HL-60 (cell line): ENCODE measurements at places on chromosomes 16 and 17.

DNA sequence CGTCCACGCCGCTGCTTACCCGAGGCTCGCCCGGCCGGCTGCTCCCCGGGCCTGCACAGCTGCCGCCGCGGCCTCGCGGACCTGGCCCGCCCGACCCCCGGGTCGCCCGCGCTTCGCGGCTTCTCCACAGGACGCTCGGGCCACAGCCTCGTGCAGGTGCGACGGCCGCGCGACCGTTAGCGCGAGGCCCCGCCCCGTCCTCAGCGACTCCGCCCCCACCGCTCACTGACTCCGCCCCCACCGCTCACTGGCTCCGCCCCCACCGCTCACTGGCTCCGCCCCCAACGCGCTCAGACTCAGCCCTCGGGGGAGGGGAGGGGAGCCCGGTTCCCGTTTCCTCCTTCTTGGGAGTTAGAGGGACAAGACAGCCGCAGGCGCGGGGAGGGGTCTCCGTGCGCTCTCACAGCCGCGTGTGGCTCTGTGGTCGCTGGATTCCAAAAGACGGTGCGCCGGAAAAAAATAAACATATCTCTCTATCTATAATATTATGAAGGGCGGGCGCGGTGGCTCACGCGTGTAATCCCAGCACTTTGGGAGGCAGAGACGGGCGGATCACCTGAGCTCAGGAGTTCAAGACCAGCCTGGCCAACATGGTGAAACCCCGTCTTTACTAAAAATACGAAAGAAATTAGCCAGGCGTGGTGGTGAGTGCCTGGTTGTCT, at the start of gene MEIOB:
Gene MEIOB, minus strand, starts transcription at position 191 of the 662 bp plus-strand sequence. CDS start 3,989 bp downstream, outside the sequence.
- peak; percentile 45 for DNase-seq

DNA sequence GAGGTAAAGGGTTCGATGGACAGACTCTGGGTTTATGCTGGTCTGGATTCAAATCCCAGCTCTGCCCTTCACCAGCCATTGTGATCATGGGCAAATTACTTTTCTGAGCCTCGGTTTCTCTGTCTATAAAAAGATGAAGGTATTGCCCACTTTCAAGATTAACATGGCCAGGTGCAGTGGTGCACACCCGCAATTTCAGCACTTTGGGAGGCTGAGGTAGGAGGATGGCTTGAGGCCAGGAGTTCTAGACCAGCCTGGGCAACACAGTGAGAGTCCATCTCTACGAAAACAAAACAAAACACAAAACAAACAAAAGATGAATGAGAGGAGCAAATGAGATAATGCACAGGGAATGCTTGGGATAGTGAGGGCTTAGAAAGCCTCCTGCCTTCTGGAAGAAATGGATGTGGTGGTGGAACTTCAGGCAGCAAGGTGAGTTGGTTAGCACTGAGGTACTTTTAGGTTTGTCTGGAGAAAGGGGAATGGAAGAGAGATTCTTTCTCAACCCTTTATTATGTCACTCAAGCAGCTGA, 8.5 kb downstream of the ADGRG3 start:
- no peak for DNase-seq

DNA sequence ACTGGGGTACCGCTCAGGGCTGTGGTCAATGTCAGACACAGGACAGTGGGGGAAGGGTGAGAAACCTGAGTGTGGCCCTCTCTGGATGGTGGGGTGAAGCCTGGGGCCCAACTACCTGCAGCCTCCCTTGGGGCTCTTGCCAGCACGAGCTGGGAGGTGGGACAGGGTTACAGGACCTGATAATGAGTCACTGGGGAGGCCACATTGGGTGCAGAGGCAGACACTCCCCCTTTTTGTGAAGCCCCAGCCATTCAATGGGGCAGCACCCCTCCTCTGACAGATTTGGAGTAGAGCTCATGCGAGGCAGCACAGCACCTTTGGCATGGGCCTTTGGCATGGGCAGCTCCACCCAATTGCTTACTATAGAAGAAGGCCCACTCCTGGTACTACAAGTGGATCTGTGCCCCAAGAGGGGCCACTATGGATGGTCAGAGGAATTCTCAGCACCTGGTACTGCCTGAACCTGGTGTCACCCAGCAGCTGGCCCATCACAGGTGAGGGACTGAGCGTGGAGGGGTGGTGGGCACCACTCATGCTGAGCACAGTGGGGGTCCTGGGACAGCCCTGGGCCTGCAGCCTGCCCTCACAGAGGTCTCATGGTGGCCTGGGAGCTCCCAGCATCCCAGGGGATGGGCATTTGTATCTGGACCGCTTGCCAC, 45.2 kb upstream of the SMPD3 start:
- no peak for DNase-seq

DNA sequence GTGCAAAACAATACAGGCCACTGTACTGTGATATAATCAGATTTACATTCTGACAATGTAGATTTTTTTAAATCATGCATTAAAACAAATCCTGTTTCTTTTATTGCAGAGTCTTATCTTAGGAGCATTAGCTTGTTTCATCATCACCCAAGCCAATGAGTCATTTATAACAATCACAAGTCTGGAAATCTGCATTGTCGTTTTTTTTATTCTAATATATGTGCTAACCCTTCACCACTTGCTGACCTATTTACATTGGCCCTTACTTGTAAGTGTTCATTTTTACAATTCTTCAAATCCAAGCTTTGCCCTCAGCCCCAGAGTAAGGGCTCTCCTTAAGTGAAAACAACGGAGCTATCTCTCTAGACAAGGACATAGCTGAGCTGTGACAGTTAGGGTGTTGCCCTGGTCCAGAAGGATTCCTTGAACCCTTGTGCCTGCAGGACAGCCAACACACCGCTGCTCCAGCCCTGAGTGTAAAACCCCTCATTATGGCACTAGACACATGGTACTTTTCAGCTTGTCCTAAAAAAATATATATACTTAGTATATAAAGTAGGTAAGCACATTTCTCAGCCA, 3.7 kb downstream of the CMTM1 start:
- DNase-seq: no peak

DNA sequence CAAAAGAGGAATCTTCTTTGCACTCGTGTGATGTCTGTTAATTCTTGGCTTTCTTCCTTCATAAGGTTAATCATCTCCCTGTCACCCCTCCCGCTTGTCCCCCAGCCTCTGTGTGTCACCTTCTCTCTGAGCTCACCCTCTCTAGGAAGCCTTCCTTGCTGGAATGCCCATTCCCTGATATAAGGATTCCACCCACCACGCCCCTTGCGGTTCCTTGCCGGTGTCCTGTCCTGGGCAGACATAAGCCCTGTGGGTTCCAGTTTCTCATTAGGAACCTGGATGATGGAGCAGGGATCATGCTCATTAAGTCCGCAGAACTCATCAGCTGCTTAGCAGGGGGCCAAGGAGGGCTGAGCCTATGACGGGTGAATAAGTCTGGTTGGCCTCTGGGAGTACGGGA, 559.3 kb downstream of the MAF start:
- no peak for DNase-seq

- no peak for DNase-seq
These were observed 21.4 kb downstream of the HIC1 start for GRCh38 chr17:2076087-2076984.
